ENCODE measurements at places on chromosomes 2 and 18.

DNA sequence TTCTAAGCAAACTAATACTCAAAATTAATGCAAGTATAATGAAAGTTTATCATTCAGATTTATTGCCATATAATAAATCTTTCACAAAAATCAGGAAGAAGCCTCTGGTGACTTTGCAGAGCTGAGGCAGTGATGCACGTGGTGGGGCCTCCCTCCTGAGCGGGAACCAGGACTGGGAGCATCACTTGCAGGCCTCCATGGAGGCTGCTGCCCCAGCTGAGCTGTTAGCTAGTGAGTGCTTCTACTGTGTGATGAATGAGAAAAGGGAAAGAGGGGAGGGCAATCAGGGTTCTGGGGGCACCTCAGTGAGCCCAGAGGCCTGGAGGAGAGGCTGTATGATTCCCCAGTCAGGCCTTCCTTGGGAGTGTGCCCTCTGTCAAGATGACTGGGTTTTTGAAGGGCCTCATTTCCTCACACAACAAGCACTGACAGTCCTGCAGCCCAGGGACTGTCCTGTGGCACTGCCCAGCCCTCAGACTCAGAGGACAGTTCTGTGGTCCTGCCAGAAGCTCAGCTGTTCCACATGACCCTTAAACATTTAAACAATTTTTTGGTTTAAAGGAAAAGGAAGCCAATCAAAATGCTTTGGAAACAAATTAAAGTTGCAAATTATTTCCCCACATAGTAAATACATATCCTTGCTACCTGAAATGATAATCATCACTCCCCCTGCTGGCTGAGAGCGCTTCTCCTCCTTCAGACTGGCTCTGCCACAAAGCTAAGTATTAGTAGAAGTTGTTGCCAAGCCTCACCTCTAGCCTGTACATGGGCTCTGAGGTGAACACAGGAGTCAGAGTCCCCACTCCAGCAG, 90.9 kb upstream of the SMAD7 start:
- DNase-seq: peak; percentile 62

DNA sequence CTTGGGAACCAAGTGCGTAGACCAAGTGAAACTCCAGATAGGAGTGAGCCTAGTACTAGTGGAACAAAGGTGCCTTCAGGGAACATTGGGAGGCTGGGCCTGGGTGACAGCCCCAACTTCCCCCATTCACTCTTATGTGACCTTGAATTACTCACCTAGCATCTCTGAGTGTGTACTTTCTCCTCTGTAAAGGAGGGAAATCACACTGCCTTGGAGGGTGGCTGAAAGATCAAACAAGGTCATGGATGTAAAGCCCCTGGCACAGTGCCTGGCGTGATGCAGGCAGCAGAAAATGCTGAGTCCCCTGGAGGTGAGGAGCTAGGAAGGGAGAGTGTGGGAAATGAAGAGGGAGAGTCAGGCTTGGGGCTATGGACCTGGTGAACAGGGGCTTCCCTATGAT, 45.9 kb downstream of the MARCO start:
- no peak for DNase-seq

- no peak for DNase-seq
These were observed 130.9 kb upstream of the ASB18 start for GRCh38 chr2:236395067-236395466.

DNA sequence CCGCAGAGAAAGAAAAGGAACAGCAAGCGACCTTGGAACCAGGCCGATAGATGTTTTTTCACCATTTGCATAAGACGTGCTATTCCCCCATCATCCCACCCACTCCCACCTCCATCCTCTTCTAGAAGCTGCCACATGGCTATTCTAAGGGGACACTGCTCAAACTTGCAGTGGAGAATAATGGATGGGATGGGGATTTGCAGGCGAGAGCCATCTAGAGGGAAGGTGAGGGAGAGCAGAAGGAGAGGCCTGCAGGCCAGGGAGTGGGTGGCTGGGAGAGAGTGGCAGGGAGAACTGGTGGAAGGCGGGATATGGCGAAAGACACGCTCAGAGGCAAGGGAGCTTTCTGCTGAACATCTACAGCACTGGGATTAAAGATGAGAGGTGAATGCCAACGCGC, 84.9 kb downstream of the MAPK4 start:
- DNase-seq: no peak

DNA sequence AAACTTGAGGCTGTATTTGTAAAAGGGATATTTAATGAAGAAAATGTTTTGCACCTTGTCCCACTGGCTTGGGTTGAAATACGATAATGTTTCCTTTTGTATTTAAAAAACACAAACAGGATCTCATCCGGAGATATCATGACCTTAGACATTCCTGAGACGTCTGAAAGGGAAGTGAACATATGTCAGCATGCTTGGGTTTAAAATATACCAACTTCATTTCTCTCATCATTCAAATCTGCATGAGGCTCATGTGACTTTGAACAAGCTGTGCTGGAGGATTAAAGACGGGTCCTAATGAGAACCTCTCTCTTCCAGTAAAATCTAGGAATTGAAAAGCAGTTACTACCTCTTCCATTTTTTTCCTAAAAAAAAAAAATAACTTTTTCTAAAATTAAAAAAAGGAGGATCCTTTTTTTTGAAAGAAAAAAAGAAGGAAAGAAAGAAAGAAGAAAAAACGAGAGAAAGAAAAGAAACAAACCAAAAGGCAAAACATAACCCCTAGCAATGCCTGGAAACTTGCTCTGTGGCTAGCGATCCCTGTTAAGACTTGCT, 106.8 kb upstream of the ZFP36L2 start:
- DNase-seq: no peak

DNA sequence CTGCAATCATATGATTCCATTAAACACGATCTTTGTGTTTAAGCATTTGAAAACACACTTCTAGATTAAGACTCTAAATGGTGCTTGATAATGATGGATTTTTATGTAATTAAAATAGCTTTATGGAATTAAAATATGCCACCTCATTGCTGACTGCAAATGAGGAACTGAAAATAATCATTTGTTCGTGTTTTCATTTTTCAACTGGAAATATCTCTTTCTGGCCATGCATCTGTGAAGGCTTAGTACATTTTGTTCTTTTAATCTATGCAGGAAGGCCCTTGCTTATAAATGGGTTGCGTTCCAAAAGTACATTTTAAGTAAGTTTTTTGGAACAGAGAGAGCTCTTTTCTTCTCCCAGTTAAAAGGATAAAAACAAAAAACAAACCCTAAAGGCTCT, 125.5 kb downstream of the MC4R start:
- no peak for DNase-seq

GRCh38 chr2:224946895-224947294, 95.4 kb downstream of the DOCK10 start:
- peak; percentile 81 for DNase-seq

- no peak for DNase-seq
These were observed 164.4 kb upstream of the KLHL29 start for GRCh38 chr2:23220513-23221094.

DNA sequence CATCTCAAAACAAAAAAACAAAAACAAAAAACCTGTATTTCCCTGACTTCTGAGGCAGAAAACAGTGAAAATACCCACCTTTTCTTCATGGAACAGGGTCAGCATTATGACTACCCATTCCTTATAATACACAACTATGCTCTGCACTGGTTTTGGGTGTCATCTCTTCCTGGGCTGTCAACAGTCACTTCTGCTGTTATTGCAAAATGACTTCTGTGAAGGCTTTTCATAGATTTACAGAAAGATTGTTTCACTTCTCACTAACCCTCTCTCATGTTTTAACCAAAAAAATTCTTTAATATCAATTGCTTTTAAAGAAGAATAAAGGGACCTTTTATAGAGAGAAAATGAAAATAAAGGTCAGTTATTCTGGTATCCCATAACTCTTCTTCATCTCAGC, 26.5 kb upstream of the PIK3C3 start:
- no peak for DNase-seq

GRCh38 chr2:95059656-95060370, 34.3 kb downstream of the MAL start:
- no peak for DNase-seq

GRCh38 chr2:159226059-159226461, 60.4 kb downstream of the WDSUB1 start:
- DNase-seq: peak; percentile 25

DNA sequence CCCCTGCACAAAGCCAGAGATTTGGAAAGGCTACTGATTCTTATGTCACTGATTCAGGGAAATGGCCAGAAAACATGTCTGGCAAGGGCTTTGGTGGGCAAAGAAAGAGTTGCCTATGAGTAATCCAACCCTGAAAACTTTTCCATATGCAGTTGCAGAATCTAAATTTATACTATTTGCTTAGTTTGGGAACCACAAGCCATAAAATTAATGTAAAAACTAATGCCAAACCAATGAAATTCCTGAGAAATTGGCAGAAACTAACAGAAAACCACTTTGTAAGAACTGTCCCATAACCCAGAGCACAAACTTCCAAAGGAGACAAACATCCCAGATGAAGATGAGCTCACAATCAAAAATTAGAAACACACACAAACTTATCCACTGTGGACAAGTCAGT, 48.8 kb downstream of the TCF4 start:
- DNase-seq: peak; percentile 93

GRCh38 chr2:83240611-83241010, 1218.5 kb downstream of the SUCLG1 start:
- no peak for DNase-seq

- DNase-seq: no peak
These were observed 43.4 kb downstream of the STK39 start for GRCh38 chr2:168203762-168204693.

DNA sequence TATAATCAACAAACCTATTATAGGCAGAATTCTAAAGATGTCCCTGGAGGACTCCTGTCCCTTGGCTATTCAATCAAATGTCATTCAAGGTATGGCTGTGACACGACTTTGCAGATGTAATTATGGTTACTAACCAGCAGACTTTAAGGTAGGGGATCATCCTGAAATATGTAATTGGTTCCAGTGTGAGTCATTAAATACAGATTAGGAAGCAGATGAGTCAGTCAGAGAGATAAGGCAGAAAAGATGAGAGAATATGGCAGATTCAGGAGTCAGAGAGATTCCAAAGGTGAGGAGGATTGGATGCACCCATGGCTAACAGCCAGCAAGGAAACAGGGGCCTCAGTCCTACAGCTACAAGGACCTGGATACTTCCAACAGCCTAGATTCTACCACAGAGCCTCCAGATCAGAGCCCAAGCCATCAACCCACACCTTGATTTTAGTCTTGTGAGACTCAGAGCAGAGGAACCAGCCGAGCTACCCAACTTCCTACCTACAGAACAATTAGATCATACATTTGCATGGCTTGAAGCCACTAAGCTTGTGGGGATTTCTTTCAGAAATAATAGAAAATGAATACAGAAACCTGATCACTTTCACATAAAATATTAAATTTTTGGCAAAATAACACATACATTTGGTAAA, 11.2 kb upstream of the PROM2 start:
- no peak for DNase-seq

- no peak for DNase-seq
These were observed 101.1 kb downstream of the LDLRAD4 start for GRCh38 chr18:13319629-13320028.
